ENCODE measurements at places on chromosomes 3 and 15.

DNA sequence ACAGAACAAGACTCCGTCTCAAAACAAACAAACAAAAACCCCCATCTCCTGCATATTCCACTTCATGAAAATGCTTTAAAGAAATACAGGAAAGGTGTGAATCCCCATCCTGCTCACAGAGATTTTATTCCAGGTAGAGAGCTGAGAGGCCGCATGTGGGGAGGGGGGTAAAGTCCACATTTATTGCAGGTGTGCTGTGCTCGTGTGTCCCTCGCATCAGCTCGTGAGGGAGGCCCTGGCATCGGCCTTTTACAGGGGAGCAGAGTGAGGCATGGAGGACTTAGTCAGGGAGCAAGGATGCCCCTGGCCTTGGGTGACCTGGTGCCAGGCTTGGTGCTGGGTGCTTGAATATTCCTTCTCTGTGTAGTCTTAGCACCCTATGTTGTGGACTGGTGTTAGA lies 413.5 kb upstream of the C2CD4B start:
- no peak for DNase-seq

GRCh38 chr3:170524073-170524472 lies 61.8 kb downstream of the SLC7A14 start:
- DNase-seq: no peak

- no peak for DNase-seq
Measured at GRCh38 chr3:128071771-128072453, 19.7 kb downstream of the SEC61A1 start.

DNA sequence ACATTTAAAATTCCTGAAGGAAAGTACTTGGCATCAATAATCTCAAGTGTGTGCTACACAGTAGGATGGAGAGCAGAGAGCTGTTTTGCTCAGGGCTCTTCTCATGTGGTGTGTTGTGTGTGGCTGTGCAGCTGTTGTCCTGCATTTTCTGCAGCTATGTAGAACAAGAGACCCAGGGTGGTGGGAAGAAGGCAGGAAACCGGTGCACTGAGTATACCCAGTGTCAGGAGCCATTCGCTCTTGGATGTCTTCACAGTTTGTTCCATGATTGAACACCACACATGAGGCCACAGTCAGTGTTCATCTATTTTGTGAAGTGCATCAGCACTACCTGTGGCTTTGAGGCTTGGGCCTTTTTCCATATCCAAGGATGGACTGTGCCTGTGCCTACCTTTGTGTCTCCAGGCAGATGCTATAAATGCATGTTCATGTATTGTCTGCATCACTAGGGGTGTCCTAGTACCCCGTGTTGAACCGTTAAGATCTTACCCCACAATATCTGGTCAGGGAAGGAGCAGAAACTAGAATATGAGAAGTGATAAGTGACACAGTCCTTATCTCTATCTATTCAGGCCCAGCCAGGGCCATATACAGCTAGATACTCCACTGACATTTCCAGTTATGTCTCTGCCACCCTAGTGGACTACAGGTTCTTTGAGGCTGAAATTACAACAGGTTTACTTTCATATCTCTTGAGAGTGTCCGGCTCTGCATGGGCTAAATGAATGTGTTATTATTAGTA lies 194.3 kb downstream of the NR2F2 start:
- no peak for DNase-seq

GRCh38 chr15:50181969-50182218 lies at the start of gene SLC27A2:
Gene SLC27A2 (plus strand): TSS chr15:50182196. CDS start chr15:50182428, 232 bp downstream.
- DNase-seq: no peak

- DNase-seq: no peak
Measured at GRCh38 chr15:56351353-56351752, 13.9 kb upstream of the TEX9 start.

DNA sequence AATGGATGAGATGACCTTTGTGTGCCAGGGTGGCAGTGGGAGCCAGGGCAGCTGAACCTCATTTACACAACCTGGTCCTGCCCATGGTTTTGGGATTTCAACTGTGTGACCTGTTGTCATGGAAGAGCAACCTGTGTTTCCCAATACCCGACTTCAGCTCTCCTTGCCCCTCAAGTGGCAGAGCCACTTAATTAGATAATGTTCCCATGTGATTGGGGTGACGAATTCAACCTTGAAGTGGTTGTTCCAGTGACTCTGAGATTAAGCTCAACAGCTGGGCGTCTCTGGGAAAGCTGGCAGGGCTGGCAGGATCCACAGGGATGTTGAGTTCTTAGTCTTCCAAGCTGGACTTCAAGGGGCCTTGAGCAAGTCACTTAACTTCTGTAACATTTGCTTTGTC lies 71.0 kb downstream of the THSD4 start:
- no peak for DNase-seq
